ENCODE measurements at places on chromosomes 13 and 19. TPM values are rescaled to one million over a fixed set of nuclear protein-coding genes. Genes with fewer than 3 reads are reported as not detected.

Gene CD70
- 0.26 TPM for polyA plus RNA-seq

Gene HIPK4
- 0.08 TPM for polyA plus RNA-seq

Gene PSG1
- polyA plus RNA-seq = not detected

Gene FFAR1
- polyA plus RNA-seq = not detected

Gene ANKLE1
- 0.45 TPM for polyA plus RNA-seq

Gene NLRP11
- polyA plus RNA-seq = not detected

Gene AKT2
- polyA plus RNA-seq = 51.9 TPM

Gene RNF113B
- not detected for polyA plus RNA-seq

Gene VSTM1
- not detected for polyA plus RNA-seq

Gene ZNF222
- polyA plus RNA-seq = 1.6 TPM

Gene SIGLEC10
- polyA plus RNA-seq = 0.65 TPM

Gene VAV1
- 1.3 TPM for polyA plus RNA-seq

Gene APOC4
- not detected for polyA plus RNA-seq

Gene ZNF225
- polyA plus RNA-seq = 0.81 TPM

Gene TBXA2R
- polyA plus RNA-seq = 0.64 TPM

Gene RUBCNL
- 0.26 TPM for polyA plus RNA-seq

Gene IGFL2
- polyA plus RNA-seq = 5.4 TPM

Measured in esophagus (tissue), 2 donors.